NCI-H526 treated with DMSO at 0.1 percent for 48 hours (cell line): ENCODE measurements at places on chromosomes 16 and 17.

DNA sequence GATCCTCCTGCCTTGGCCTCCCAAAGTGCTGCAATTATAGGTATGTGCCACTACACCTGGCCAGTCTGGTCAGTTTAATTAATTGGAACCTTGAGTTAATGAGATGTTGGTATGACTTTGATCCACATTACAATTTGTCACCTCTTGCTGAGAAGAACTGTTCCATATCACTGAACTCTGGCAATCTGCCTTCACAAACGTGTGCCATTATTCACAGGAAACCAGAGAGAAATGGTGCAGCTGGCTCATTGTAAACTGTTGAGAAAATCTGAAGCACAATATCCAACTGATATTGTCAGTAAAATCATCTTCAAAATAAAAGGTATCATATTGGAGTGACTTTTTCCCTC is 39.3 kb upstream of the YPEL2 start:
- no peak for DNase-seq

GRCh38 chr17:56465886-56466285 is 127.6 kb upstream of the NOG start:
- DNase-seq, result no peak

- no peak for DNase-seq
These were observed 429.0 kb downstream of the HS3ST4 start for GRCh38 chr16:26120729-26121128.

- DNase-seq, result no peak
These were observed 36.8 kb upstream of the CBFA2T3 start for GRCh38 chr16:89013692-89014402.

DNA sequence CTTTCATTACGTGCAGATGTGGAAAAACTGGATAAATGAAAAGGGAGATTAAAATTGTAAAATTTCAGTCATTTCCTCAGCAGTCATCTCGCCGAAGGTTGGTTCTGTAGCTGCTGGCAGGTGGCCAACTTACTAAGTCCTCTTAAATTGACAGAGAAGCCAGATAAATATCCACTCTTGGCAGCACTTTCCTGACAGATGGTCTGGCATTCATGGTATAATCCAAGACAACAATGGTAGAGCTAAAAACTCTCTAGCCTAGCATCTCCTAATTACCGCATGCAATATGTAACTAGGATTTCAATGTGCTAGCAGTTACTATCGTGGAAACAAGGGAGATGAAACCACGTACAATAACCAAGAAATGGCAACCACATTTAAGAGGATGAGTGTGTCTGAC is 306.3 kb downstream of the CNTNAP4 start:
- no peak for DNase-seq

GRCh38 chr17:45288825-45289224 is 26.9 kb upstream of the SPATA32 start:
- no peak for DNase-seq

GRCh38 chr17:81114351-81115093 is 50.8 kb upstream of the PVALEF start:
- DNase-seq, result no peak
